NCI-H446 (cell line): ENCODE measurements at places on chromosomes 4 and X.

- peak; percentile 0 for DNase-seq
Measured at GRCh38 chrX:54891573-54891972, 29.1 kb upstream of the TRO start.

DNA sequence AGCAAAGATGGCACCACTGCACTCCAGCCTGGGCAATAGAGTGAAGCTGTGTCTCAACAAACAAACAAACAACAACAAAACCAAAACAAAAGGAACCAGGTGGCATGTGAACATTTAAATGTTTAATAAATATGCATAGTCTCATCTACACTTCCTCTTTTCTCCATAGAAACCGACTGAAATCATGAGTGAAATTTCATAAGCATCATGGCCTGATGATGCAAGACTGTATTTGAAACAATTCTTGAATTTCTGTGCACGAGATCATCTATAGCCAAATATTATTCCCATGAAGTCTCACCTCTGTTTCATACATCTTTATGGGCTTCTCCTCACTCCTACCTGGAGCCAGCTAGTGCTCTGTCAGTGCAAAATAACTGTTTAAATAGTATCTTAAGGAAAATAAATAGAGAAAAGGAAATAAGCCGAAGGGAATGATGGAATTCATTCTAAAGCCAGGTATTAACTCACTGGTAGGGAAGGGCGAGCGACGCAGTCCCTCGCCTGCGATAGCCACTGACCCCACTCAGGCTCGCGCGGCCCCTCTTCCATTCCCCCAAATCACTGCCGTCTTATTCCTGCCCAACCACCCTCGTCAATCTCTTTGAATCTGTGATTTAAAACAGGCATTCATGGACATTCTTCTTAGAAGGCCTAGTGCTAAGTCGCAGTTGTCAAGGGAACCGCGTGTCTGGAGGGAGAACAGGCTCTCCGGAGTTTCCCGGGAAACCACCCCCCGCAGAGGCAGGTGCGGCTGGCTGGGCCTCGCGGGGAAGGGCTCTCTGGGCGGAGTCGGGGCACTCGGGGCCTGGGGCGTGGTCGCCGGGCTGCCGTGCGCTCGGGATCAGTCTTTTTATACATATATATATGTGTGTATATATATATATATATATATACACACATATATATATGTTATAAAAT, 52.4 kb upstream of the TRIM2 start:
- DNase-seq: peak; percentile 75

GRCh38 chr4:135476272-135476671, 1274.7 kb upstream of the PABPC4L start:
- no peak for DNase-seq

GRCh38 chrX:87663421-87663820, 145.8 kb downstream of the KLHL4 start:
- DNase-seq: no peak

- DNase-seq: no peak
Measured at GRCh38 chr4:26380740-26381139, 59.9 kb downstream of the RBPJ start.

DNA sequence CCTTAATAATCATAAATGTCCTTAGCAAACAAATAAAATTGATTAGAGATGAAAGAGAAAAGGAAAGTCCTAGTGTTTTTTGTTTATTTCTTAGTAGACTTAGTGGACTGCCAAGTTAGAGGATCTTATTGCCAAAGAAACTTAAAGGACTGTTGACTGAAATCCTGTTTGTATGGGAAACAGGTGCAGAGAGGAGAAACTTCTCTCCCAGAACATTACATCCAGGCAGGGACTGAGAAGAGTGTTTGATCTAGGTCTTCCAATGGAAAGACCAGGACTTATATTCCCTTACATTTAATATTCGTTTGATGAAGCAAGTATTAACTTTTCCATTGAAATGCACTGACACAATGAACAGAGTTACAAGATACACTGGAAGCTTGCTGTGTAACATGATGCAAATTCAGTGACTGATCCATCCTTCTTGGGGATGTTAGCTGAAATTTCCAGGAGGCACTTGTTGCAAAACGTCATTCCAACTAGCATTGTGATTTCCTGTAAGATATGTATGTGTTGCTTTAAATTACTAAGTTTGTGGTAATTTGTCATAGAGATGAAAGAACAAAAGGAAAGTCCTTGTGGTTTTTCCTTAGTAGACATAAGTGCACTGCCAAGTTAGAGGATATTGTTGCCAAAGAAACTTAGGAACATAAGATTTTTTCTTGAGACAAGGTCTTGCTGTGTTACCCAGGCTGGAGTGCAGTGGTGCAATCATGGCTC, 505.6 kb downstream of the STIM2 start:
- DNase-seq: no peak

- DNase-seq: no peak
Measured at GRCh38 chr4:53273726-53274125, 92.1 kb downstream of the SCFD2 start.

- DNase-seq: no peak
Measured at GRCh38 chrX:103183912-103184311, 31.0 kb upstream of the BEX4 start.

DNA sequence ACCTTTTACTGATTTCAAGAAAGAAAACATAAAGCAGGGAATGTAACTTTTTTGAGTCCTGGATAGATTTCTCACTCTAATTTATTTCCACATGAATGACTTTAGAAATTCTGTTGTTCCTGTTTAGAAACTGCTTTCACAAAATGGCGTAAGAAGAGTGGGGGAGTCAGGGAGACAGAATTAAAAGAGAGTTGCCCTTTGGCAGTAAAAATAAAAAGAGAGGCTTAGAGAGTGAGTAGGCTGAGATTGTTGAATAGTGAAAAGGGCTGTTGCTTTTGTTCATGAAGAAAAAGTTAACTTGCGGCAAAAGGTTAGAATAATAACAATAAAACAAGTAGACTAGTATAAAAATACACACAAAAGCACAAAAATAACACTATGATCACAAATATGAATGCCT, 166.1 kb downstream of the TBCK start:
- no peak for DNase-seq

DNA sequence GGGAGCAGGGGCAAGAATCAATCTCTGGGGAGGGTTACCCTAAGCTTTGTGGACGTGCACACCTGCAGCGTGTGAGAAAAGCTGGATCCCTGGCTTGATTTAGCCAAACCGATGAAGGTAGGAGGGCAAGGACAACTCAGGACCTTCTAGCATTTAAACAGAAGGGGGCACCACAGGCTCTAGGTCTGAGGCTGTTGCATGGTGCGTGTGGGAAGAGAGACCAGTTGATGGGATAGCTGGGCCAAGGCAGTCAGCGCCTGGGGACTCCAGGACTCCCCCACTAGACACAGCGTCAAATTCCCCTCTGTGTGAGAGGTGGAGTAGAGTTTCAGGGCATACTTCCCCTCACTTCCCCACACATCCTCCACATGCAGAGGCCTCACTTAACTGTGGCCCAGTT, 4.3 kb downstream of the GABRQ start:
- DNase-seq: peak; percentile 15

- no peak for DNase-seq
Measured at GRCh38 chrX:33989936-33990335, 142.2 kb downstream of the FAM47A start.

DNA sequence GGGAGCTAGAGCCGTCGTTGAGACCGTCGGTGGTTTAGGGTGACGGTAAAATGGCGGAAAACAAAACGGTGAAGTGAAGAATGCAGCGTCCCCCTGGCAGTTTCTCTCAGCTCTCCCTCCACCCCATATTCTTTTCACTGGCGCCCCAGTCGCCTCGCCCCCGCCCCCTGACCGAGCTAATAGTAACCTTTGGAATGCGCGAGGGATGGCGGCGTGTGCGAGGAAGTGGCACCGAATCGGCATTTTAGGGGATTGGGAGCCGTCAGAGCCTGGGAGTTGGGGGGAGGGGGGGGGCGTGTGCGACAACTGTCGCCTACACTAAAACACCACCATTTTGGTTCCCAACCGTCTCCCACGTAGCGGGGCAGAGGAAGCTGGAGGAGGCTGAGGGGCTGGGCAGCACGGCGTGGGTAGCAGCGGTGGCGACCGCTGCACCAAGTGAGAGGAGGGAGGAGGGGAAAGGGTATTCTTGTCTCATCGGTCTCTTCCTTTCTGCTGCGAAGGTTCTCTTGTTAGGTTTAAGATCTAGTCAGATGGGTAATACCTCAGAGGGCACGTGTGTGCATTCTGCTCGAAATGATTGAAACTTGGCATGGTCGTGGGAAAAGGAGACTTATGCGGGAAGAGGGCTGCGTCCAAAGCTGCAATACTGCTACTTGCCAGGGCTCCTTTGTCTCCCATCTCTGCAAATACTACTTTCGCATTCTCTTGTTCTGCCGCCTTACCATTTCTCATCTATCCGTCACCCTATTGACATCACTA, 840 bp downstream of the ZNF711 start:
- no peak for DNase-seq

- DNase-seq: no peak
Measured at GRCh38 chr4:148730082-148730640, 287.9 kb upstream of the NR3C2 start.
